ENCODE measurements at places on chromosomes 2 and 18.

DNA sequence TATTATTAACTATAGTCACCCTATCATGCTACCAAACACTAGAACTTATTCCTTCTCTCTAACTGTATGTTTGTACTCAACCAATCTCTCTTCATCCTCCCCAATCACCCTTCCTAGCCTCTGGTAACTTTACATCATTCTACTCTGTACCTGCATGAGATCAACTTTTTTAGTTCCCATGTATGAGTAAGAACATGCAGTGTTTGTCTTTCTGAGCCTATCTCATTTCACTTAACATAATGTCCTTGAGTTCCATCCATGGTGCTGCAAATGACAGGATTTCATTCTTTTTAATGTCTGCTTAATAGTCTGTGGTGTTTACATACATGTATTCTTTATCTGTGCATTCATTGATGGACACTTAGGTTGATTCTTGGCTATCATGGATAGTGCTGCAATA lies 108.9 kb upstream of the RFX8 start:
- DNase-seq: no peak

DNA sequence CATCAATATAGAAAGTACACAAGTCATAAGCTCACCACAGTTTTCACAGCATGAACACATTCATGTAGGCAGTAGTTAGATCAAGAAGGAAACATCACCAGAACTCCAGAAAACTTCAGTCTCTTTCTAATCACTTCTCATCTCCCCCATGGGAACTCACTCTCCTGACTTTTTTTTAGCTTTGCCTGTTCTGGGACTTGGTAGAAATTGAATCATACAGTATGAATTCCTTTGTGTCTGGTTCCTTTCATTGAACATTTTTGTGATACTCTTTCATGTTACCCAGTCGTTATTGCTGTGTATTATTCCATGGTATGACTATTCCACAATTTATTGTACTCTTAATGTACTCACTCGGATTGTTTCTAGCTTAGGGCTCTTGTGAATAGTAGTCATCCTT lies 160.2 kb downstream of the TAF4B start:
- no peak for DNase-seq

DNA sequence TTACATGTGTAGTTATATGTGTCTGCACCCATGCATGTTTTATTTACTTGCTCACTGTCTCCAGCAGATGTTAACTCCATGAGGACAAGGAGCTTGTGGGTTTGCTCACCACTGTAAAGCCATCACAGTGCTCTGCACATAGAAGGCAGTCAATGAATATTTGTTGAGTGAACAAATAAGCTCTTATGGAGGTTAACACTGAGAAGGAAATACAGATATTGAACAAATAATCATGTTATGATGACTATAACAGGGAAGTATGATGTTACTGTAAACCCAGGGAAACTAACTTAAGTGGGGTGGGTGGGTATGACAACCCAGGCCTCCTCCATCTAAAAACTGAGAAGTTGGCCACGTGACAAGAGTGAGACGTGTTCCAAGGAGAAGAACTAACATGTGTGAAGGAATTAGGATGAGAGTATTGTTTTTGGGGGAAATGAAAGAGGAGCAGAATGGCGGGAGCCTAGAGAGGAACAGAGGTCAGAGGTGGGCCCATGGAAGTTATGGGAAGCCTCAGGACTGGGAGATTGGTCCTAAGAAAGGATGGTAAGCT lies 6.0 kb upstream of the FAM117B start:
- no peak for DNase-seq

GRCh38 chr18:8367217-8367988 lies 241.8 kb upstream of the RAB12 start:
- DNase-seq: no peak

- peak; percentile 61 for DNase-seq
These were observed 5.9 kb downstream of the MFSD2B start for GRCh38 chr2:24015562-24016375.

- no peak for DNase-seq
These were observed 181.3 kb upstream of the ZEB2 start for GRCh38 chr2:144701259-144701658.

- no peak for DNase-seq
These were observed 332.9 kb downstream of the CDH2 start for GRCh38 chr18:27843783-27844777.

DNA sequence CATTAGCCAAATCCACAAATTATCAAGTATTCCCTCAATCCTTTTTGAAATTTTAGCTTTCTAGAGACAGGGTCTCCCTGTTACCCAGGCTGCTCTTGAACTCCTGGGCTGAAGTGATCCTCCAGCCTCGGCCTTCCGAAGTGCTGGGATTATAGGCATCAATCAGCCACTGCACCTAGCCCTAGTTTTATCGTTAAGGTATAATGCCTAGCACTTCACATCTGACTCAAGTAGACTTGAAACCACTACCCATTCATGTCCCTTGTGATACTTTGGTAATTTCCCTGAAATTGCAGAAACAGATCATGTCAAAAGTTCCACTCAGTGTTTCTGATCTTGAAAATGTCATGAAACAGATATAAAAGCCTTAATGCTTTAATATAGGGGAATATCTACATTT lies 26.3 kb downstream of the MEX3C start:
- DNase-seq: no peak

DNA sequence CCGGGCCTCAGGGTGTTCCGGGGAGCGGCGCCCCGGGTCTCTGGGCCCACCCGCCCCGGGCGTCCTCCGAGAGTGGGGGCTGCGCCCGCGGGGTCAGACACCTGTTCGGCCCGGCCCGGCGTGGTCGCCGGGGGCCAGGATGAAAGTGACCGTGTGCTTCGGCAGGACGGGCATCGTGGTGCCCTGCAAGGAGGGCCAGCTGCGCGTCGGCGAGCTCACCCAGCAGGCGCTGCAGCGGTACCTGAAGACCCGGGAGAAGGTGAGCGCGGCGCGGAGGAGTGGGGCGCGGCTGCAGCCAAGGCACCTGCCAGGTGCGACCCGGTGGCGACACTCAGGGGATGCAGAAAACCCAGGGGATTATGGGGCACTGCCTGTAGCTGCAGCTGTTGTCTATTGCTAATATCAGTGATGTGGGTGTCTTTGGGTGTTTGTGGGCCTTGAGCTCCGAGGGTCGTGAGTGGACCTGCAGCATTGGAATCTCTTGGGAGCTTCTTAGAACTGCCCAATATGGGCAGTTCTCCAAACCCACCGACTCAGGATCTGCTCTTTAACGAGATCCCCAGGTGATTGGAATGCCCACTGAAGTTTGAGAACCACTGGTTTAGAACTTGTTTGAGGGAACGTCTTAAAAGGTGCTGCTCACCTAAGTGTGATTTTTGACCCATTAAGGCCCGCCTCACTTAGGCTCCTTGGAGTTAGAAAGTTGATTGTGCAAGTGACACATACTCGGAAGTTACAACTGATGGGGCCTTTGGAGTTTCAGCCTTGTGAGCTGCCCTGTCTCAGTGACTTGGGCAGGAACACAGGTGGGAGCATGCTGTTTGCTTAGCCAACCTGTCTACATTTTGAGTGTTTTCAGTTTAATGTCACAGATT lies 823 bp downstream of the PARD3B start:
- peak; percentile 16 for DNase-seq

DNA sequence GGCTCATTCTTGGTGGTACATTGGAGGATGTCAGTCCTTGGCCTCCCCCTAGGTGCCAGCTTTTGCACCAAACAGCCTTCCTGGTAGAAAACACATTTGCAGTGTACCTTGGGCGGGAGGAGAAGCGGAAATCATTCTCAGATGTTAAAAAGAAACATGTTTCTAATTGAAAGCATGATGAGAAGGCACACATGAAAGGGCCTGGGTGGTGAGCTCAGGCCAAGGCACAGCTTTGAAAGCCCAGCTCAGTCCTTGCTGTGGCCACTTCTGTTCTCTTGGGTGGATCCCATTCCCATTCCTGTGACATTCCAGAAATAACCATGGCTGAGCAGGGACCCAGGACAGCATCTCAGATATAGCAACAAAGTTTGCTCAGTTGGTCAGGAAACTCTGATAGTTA lies 71.5 kb downstream of the LTBP1 start:
- DNase-seq: no peak

- no peak for DNase-seq
These were observed 289.9 kb downstream of the LRRTM1 start for GRCh38 chr2:80014637-80015036.

DNA sequence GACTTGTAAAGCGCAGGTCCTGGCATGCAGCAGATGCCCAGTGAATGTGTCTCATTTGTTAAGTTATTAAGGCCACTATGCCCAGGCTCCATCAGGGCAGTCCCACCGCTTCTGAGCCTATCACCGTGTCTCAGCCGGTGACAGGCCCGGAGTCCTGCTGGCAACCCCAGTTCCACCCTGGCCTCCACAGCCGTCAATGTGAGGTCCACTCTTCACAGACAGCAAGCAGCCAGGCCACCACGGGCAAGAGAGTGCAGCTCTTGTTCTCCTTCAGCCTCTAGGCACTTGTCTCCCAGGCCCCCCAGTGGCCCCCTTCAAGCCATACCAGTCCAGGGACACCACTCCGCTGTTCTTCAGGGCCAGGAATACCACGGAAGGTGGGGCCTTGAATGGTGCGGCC lies 22.6 kb downstream of the CFAP65 start:
- DNase-seq: no peak

All from 8988T (cell line).